ENCODE measurements at places on chromosomes 5 and 9.
A peak's percentile ranks its signal among the peaks of the same experiment; 100 is the strongest.

DNA sequence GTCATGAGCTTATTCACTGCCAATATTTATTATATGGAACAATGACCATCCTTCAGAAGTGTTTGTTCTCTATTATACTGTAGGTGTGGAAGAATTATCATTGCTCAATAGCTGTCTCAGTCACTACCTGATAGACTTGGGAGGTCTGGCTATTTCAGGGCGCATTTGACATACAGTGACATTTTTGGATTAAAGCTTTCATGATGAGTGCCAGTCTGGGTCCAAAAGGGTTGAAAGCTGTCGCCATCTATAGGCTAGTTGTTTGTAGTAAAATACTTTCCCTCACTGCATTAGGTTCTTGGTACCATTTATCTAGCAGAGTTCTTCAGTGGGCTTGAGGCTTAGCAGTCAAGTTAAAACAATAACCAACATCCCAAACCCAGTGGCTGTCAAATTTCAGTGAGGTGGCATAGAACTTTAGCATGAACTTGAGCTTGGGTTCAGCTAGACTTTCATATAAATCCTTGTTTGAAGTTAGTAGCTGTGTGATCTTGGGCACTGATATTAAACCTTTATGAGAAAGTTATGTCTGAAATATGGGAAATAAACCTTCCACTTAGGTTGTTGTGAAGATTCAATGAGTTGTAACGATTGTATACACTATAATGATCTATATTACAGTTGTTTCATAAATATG is 110.5 kb upstream of the CDKN2B start:
- no peak for DNase-seq

- no peak for DNase-seq
Measured at GRCh38 chr9:135343136-135343535, 136.4 kb upstream of the PPP1R26 start.

DNA sequence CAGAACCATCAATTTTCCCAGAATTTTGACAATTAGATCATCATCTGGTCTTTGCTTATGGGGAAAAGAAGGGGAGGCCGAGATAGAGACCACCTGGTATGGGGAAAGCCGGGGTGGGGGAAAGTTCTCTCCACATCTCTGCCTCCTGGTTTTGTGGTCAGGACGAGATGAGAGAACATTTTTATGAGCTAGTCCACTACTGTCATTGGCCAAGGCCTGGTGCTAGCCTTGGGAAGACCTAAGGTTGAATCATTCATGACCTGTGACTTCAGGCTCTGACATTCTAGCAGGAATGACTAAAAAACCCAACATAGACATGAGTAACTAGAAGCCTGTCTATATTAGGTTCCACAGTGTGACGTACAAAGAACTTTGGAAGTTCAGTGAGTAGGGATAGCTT is 135.2 kb downstream of the PTTG1 start:
- DNase-seq: no peak

DNA sequence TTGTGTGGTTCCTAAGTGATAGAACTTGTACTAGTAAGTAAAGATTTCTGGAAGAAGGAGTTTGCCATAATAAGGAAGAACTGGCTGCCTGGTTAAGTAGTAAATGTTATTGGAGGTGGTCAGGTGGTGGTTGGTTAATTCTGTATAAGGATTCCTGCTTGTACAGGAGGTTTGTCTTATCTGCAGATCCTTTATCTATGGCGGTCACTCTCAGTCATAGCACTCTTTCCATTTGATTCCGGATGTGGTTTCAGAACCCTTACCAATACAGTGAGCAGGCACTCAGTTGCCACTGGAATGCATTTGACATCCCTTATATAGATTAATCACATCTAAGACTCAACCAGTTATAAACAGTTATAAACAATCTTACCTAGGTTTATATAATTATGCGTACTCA is 50.3 kb downstream of the RAD50 start:
- DNase-seq: no peak

DNA sequence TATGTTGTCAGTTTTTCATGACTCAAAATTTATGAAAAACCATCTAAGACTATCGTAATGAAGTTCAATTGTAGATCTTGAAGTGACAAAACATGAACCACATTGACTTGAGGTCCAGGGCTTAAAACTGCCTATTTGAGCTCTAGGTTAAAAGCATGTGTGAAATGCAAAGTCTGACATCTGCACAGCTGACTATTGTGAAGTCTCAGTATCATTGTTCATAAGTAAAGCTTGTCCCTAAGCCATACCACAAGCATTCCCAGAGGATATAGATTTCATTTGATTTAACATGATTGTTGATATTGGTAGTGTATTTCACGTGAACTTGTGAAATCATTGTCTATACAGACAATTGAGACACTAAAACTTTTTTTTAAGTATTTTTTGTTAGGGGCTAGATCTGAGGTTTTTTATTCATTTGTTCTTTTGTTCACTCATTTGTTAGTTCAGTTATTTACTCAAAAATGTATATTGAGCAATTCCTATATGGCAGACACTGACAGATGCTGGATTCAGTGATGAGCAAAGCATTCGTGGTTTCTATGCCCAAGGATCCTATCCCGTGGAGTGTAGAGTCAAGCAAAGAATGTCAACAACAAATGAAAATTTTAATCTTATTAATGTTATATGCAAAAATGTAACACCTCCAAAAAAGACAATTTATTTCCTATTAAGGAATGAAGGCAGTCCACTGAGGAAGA is 485.2 kb downstream of the RAB3C start:
- DNase-seq: no peak

GRCh38 chr9:87519461-87519860 is 21.8 kb downstream of the DAPK1 start:
- no peak for DNase-seq

GRCh38 chr5:142748568-142749249 is 21.5 kb upstream of the ARHGAP26 start:
- DNase-seq: no peak

DNA sequence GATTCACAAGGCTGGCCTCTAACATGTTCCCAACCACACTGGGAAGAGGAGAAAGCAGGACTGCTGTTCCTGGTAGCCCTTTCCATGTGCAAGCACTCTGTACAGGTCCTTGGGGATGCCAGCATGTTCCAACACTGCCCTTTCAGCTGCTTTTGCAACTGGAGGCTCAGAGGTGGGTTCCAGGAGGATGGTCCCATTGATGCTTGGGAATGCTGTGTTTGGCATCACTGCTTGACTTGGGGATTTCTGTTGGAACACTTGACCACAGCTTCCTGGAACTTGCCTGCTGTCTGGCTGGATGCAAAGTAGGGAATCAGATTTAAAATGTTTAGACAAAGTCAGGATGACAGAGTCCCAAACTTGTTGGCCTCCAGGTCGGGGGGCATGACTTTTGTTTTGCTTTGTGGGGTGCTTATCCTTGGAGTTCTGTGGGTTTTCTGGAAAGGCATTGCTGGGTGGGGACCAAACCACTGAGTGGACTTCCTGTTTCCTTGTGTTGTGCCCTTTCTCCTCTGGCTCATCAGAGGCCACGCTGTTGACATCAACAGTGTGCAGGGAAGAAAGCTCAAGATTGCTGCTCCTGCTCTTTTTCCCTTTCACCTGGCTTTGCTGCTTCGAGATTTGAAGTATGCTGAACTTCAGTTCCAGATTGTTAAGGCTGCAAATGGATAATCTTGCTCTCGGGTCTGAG is 148.5 kb upstream of the RPS23 start:
- no peak for DNase-seq

GRCh38 chr5:179418972-179419371 is 73.7 kb upstream of the ADAMTS2 start:
- DNase-seq: no peak

DNA sequence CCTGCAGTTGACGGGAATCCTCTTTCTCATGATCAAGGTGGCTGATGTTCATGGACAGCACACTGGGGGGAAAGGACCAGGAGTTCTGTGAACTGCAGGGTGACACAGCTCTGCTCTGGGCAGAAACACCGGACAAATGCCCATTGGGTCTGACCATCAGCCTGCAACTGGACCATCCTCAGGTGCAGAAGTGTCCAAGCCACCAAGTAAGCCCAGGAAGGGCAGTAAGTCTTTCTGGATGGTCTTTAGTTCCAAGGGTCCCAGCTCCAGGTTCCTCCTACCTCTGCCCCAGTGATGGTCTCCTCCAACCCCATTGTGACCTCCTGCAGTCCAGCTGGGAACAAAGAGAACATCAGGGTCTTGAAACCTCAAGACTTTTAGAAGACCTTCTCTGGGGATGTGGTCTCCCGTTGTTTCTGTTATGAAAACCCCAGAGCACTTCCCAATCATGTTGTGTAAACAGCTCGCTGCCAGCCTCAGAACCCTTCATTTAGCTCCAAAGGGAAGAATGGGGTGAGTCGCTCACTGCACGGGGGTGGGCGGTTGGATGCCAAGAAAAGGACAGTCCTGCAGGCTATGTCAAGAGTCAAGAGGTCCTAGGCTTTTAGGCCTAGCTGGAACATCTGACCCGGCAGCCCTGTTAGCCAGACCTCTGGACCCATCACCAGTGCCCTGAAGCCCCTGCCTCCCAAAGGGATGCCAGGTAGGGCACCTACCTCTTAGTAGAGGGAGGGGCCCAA is 41.8 kb upstream of the TCF7 start:
- DNase-seq: no peak

GRCh38 chr5:69270840-69271239 is 36.2 kb downstream of the CDK7 start:
- no peak for DNase-seq

- DNase-seq: no peak
Measured at GRCh38 chr5:172509405-172509781, 55.1 kb upstream of the SH3PXD2B start.

DNA sequence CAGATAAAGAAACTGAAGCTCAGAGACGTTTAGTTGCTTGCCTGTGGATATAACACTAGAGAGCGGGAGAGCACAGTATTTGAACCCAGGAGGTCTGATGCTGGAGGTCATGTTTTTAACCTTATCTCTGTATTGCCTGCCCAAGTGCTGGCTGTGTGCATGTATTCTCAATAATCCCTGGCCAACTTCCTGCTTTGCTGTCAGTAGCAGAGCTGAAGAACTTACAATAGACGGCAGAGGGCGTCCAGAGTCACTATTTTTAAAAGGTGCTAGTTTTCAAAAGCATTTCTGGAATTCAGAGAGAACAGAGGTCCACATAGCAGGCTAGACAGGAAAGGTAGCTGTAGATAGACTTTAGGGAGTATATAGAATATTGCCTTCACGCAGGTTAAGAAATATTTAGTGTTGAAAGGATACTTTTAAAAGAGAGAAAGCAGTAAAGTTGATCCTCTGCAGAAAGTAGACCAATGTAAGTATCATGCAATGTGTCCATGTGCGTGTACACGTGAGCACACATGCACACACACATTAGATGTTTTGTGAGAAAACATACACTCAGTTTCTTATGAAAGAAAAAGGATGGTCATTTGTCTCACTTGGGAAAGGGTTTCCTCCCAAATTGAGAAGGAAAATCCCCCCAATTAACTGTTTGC is 46.3 kb downstream of the PTCD2 start:
- DNase-seq: peak; percentile 39

DNA sequence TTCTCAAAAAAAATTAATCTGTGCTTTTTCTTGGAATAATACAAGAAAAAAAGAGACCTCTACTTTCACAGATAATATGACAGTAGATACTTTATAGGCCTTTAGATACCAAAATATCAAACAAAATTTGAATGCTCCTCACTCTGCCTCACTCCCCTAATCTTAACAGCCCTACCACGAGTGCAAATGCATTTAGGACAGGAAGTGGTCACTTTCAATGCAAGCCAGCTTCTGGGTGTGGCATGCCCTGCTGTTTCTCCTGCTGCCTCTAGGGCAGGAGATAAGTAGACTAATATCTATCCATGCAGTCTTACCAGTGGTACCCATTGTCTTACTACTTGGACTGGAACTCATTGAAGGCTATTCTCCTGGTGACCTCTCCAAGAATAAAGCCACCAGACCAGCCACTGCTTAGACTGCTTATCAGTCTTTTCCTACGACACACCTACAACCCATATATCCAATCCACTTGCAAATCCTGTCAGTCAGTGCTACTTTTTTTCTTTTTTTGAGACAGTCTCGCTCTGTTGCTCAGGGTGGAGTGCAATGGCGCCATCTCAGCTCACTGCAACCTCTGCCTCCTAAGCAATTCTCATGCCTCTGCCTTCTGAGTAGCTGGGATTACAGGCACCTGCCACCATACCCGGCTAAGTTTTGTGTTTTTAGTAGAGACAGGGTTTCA is 23.0 kb downstream of the FRRS1L start:
- no peak for DNase-seq

DNA sequence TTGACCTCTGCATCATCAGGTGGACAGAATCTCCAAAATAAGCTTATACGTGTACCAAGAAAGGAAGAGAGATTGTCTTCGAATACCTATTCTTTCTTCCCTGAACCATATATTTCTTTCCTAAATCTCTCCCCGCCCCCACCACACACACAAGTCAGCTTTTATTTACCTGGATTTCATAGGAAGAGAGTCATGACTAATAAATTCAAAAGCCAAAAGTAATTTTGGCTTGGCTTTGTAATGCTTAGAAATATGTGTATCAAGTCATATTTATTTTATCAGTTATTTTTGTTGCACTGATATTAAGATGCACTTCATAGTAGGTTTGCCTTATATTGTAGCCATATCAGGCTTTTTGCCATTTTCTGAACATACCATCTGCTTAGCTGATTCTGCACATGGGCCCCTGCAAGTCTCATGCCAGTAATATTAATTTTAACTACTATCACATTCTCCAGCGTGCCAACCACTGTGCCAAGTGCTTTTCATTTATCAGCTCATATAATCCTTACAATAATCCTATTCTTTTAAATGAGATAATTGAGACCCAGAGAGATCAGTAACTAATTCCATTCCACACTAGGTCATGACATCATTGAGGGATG is 1405.3 kb upstream of the NUDT12 start:
- no peak for DNase-seq

- DNase-seq: no peak
Measured at GRCh38 chr5:107112216-107112615, 558.5 kb downstream of the EFNA5 start.

DNA sequence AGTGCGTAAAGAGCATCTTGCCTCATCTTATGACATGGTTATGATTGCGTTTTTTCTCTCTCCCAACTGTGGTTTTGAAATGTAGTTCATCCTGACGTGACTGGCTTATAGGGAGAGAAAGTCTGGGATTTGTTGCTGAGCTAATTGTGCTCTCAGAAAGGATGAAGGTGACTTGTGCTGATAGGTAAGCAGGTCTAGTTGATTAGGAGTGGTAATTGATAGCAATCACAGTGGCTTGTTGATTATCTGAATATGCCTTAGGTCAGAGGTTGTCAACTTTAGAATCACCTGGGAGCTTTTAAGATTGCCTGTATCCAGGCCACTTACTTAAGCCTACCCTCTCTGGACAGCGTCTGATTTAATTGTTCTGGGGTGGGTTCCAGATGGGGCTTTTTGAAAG is 117.8 kb downstream of the TLE4 start:
- DNase-seq: no peak

GRCh38 chr5:10913841-10914240 is 152.8 kb upstream of the DAP start:
- peak; percentile 42 for DNase-seq
